ENCODE measurements at places on chromosomes 2 and 18. TPM values are rescaled to one million over a fixed set of nuclear protein-coding genes. Genes with fewer than 3 reads are reported as not detected.

- no peak for DNase-seq
Measured at GRCh38 chr2:118936306-118936705, 5.7 kb upstream of the MARCO start.

GRCh38 chr18:36543991-36544725 is 246.6 kb downstream of the FHOD3 start:
- DNase-seq, result no peak

DNA sequence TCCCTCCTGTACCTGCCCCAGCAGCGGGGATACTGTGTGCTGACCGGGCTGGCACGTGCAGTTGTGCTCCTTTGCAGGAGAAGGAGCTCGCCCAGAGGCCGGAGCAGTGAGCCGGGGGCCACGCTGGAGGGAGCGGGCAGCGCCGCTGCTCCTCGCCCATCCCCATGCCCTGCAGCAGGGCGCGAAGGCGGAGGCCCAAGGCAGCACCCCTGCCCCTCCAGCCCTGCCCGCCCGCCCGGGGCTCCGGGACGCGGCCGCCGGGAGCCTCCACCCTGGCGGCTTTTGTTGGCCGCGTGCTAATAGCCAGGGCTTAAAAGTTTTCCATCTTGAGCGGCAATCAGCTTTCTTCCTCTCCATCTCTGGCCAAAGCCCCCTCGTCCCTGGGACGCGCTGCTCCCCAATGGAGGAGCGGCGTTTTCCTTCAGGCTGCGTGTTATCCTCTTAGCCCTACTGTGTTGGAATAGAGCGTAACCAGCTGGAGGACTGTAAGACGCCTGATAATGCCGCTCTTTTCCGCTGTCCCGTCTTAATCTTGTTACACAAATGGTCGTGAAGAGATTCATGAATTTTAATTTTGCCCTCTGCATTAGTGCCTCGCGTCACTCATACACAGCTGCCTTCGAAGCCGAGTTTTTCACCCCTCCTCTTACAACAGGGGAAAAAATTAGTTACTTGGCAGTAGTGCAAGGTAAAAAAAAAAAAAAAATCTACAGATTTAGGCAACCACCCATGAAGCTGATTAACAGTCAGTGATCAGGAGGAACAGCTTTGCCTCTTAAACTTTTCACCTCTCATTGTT is 172.9 kb upstream of the SIX3 start:
- DNase-seq, result no peak

DNA sequence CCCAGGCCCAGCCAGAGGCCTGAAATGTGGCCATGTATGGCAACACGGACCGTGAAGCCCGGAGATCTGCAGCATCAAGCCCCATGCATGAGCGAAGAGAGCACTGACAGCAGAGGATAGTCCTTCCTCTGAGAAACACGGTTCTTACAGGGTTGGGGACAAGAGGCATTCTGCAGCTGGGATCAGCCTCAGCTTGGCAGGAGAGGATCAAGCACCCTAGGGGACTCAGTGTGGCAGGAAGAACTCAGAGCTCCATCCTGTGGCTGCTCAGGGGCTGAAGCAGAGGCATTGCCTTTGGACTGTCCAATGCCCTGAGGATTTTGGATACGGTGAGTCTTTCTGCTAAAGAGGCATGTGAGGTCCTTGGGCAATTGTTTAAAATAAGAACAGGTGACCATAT is 368.7 kb downstream of the ZNF516 start:
- DNase-seq, result no peak

Gene DOK6
- total RNA-seq, result 2.1 TPM

Gene MAL
- total RNA-seq, result not detected

Gene IL36A
- total RNA-seq, result 2.0 TPM

DNA sequence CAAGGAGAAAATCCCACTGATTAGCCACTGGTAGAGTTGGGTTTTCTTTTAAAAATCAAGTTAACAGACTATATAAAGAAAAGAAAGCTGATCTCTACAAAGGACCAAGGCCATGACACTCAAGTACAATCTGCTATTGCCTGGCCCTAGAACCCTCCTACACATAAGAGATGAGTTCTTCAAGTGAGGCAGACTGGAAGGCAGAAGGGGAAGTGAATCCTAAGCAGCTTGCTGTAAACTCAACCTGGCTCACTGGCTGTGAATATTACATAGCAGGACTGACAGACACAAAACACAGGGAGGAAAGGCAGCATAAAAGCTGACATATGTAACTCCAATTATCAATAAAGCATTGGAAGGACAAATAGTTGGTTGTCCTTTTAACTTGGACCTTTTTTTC is 65.4 kb downstream of the TRIP12 start:
- DNase-seq, result no peak

Gene SERPINB10
- not detected for total RNA-seq

GRCh38 chr2:152411154-152411553 is 76.2 kb downstream of the FMNL2 start:
- DNase-seq, result no peak

- DNase-seq, result no peak
Measured at GRCh38 chr18:10726198-10727068, 200.6 kb downstream of the NAPG start.

DNA sequence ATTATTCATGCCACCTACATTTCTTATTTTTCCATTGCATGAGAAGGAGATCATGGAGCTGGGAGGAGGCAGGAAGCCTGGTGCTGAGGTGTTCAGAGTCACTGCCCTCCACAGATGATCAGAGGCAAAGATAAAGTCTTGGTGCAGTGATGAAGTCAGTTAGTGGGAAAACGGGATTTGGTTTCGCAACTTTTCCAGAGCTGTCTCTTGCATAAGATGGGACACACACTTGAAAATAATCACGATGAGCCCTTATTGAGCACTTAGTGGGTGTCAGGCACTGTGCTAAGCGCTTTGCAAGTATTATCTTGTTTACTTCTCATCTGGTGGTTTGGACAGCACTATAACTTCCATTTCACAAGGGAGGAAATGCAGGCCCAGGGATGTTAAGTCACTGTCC is 222.1 kb upstream of the SMAD2 start:
- peak; percentile 62 for DNase-seq

Gene TCF23
- total RNA-seq, result not detected

DNA sequence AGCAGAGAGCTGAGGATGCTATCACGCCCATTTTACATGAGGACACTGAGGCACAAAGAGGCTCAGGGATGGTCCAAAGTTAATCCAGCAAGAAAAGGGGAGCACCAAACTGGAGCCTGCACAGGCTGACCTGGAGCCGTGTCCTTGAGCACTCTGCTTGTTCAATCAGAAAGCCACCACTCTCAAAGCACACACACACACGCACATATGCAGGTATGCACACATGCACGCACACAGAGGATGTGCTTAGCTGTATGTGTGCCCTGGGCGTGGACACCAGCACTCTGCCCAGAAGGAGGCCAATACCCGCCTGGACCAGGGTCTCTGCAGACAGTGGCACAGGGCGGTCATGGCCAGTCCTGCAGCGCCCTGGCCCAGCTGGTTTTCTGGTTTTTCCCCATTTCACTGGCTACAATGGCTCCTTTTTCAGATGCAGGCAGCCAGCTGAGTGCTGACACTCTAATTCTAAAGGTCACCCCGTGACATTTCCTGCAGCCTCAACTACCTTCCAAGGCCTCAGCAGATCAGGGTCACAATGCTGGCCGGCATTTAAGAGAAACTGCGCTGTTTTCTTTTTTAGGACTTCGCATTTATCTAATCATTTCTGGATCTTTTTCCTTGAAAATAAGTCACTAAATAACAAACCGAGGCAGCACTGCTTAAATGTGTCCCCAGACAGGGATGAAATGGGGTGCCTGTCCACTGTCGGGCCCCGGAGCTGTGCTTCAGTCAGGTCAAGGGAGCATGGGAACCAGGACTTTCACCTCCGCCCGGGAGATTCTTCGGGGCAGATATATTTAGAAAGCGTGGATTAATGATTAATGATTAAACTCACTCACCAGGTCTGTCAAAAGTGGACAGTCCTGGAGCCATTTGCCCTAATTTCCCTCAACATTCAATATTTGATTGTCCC is 104.5 kb downstream of the HDAC4 start:
- no peak for DNase-seq

DNA sequence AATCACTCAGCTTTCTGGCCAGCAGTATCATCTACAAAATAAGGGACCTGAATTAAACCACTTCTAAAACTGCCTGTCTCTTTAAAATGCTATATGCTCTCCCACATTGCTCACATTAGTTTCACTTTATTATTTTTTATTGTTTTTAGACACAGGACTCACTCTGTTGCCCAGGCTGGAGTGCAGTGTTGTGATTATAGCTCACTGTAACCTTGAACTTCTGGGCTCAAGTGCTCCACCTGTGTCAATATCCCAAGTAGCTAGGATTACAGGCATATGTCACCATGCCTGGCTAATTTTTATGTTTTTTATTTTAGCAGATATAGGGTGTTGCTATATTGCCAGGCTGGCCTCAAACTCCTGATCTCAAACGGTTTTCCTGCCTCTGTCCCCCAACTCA is 591.3 kb upstream of the ZNF804A start:
- DNase-seq, result no peak

Gene DPP10
- total RNA-seq, result not detected

GRCh38 chr18:66838340-66838987 is 234.6 kb upstream of the CDH19 start:
- no peak for DNase-seq

- DNase-seq, result no peak
Measured at GRCh38 chr18:36772241-36772723, 56.5 kb downstream of the TPGS2 start.

Measured in fibroblast of the aortic adventitia (primary cell).